ENCODE measurements at places on chromosomes 6 and 20.

DNA sequence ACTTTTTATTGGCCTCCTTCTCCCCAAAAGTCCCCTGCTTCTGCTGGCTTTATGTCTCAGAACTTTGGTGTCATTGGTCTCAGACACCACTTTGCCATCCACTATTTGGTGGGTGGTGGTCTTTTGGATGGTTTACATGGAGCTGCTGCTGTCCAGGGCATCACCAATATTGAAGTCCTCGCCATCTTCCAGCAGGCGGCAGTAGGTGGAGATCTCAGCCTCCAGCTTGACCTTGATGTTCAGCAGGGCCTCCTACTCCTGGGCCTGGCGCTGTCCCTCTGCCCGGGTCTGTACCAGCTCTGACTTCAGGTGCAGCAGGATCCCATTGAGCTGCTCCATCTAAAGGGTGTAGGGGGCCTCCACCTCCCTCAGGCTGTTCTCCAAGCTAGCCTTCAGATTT, 148.4 kb upstream of the FOXA2 start:
- no peak for DNase-seq

DNA sequence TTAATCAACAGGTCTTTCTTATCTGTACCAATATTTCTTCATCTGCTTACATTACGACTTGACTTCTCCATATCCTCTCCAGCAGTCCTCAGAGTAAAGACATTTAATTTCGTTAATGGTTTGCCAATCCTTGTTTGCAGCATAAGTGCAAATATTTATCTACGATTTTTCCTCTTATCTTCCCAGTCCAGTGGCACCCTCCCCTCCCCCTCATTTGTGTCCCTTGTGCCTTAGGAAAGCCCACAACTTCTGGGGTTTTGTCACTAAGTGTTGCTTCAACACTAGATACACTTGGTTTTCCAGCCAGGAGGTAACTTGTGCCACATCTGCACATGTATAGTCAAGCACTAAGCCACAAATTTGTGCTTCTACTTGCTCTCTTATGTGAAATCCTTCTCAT, 327.2 kb downstream of the CBLN4 start:
- DNase-seq = no peak

DNA sequence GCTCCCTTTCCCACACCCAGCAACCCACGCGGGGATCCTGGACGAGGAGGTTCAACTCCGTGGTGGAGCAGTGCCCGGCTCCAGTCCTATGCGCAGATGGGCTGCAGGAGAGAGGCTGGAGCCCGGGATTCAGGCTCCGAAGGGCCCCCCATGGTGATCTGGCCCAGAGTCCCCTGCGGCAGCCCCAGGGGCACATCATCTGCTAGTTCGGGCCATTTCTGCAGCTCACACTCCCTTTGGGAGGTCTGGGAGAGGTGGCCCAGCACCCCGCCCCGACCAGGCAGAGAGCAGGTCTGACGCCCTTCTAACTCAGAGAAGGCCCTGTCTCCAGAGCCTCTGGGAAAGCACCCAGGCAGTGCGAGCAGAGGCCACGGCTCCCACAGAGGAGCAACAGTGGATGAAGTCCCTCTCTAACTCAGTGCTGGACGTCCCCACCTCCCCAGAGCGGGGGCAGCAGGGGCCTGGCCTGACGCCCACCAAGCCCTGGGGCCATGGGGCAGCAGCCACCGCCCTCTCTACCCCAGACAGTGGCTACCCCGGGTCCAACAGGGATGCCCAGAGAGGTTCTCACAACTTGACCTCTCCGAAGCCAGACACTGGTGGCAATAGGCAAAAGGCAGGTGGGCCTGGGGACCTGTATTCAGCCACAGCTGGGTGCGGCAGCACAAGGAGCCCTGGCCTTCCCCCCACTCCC, 3.3 kb downstream of the KCNQ2 start:
- DNase-seq = no peak

DNA sequence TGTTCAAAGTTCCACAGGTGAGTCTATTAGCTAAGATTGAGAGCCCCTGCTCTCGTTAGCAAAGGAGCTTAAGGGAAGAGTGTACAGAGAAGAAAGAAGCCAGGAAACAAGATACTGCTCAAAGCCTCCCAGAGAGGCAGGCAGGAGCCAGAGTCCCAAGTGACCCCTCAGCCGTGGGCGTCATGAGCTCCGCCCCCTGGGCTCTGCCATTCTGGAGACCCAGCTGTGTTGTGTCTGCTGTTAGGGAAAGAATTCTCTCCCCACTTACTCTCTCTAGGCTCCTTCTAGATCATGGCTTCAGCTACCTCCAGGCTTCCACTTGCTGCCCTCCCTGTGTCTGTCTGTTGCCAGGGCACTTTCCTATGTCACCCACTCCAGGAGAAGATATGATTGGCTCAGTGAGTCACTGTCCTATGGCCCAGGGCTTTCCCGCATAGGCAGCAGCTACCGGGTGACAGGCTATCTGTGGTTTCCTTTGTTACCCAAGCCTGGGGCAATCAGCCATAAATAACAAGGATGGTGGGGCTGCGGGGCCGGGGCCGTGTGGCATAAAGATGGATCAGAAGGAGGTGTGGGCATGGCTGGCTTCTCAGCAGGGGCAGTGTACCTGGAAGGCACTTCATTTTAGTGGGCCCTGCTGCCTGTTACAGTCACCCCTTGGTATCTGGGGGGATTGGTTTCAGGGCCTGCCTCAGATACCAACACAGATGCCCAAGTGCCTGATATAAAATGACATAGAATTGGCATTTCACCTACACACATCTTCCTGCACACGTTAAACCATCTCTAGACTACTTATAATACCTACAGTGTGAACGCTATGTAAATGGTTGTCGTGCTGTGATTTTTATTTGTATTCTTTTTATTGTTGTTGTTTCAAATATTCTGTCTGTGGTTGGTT, 118.9 kb downstream of the ARMC2 start:
- no peak for DNase-seq

- DNase-seq = no peak
These were observed 23.2 kb downstream of the SCGN start for GRCh38 chr6:25675167-25675566.

- DNase-seq = peak; percentile 41
These were observed 8.7 kb downstream of the ZNF335 start for GRCh38 chr20:45963059-45964005.

GRCh38 chr6:97222903-97223302, 60.1 kb downstream of the MMS22L start:
- no peak for DNase-seq

- peak; percentile 9 for DNase-seq
These were observed 34.0 kb upstream of the TRAM2 start for GRCh38 chr6:52610745-52611355.

DNA sequence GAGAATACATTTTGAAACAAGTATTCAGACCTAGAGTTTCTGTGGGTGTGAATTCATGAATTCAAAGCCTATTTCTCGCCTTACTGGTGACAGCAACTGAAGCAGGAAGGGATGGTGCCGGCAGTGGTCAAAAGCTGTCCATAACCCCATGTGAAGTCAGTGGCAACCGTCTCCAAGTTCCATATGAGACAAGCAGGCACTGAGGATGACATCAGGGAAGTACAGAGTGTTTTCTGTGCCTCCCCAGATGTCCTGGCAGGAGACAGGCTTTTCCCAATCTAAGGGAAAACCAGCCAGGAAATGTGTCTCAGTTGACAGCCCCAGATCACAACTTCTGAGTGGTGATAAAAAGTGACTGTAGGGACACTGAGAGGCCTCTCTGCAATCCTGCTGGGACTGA, 66.6 kb downstream of the HIVEP2 start:
- DNase-seq = no peak

GRCh38 chr6:86936834-86937218, 502 bp upstream of the HTR1E start:
- no peak for DNase-seq

- no peak for DNase-seq
These were observed 46.0 kb downstream of the CAP2 start for GRCh38 chr6:17439243-17439993.

GRCh38 chr6:156562019-156562418, 215.2 kb upstream of the ARID1B start:
- no peak for DNase-seq
